Esophagus squamous epithelium (tissue), 5 donors: ENCODE measurements at places on chromosomes 5 and 9.

DNA sequence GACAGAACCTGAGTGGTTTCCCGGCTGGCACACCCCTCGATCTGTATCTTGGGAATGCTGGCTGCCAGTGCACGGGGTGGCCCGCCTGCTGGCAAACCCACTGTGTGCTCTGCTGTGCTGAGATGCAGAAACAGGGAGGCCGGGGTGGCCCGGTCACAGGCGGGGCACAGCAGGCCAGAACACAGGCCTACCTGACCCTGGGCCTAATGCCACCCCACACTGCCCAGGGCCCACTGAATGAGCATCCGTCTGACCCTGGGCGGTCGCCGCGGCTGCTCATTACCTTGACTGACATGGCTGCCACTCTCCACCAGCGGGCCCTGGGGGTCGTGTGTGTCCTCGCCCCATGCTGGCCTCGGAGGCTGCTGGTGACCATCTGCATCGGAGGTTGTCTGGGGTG, 14.2 kb upstream of the QSOX2 start:
- DNase-seq: no peak

DNA sequence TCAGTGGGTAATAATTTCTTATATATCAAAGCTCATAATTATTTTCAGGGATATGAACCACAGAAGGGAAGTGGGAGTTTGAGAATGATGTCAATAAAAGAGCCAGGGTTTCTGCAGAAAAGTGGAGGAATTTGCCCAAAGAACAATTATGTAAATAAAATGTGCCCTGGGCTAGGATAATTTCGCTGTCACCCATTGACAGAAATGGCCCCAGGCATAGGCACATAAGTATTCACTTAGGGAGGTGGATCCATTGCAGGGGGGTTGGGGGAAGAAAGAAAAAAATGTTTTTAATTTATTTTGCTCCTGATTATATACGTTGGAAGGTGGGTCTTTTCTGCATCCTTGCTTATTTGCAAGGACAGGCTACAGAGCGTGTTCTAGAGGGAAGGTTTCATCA, 135.1 kb upstream of the IRX2 start:
- no peak for DNase-seq

DNA sequence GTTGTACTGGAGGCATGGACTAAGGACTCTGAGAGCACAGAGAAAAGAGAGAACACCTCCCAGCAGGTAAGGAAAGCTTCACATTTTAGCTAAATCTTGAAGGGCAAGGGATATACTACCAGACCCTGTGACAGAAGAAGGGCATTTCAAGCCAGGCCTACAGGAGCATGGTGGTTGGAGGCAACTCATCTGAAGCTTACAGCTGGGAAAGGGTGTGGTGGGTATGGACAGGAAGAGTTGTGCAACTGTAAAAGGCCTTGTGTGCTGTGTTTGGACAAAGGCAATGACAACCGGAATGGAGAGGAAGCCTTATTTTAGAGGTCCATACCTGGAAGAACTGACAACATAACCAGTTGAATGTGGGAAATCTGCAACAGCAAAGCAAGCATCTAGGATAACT, 31.2 kb downstream of the NIPSNAP3B start:
- DNase-seq: no peak

DNA sequence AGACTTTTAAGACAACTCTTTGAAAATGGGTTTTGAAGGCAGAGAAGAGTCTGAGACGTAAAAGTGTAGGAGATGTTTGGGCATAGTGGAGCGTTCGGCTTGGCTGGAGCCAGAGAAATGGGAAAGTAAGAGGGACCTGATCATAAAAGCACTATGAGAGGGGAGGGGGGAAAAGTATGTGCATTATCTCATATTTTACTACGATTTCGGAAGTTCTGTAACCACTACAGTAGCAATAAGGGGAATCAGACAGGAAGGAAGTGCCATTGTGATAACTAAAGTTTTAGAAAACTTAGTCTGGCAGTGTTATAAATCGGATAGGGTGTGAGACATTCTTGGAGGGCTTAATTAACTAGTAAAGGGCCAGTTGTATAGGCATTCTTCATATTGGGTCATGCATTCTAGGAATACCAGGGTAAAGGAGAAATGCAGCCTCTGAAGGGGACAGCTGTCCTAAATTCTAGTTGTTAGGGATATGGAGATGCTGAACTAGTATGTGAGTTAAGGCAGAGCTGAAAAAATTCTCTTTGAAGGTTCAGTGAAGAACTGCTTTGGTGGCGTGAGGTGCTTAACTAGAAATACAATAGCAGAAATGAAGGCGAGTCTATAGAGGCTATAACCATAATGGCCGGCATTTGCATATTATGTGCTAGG, 83.8 kb upstream of the FREM1 start:
- no peak for DNase-seq

DNA sequence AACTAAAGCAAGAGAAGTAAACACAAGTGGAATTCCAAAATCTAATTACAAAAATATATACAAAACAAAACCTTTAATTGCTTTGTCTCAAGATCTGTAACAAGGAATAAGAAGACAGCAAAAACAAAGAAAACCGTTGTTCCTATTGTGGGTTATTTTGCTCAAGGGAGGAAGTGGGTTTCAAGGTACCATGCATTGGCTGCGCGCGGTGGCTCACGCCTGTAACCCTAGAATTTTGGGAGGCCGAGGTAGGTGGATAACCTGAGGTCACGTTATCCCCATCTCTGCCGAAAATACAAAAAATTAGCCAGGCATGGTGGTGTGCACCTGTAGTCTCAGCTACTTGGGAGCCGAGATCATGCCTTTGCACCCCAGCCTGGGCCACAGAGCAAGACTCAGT, 12.1 kb upstream of the IQGAP2 start:
- DNase-seq: no peak
